Spleen (tissue), 13 donors: ENCODE measurements at places on chromosomes 1 and 21. TPM values are rescaled to one million over a fixed set of nuclear protein-coding genes. Genes with fewer than 3 reads are reported as not detected.

- DNase-seq: no peak
These were observed 29.4 kb upstream of the PIGC start for GRCh38 chr1:172473302-172473701.

DNA sequence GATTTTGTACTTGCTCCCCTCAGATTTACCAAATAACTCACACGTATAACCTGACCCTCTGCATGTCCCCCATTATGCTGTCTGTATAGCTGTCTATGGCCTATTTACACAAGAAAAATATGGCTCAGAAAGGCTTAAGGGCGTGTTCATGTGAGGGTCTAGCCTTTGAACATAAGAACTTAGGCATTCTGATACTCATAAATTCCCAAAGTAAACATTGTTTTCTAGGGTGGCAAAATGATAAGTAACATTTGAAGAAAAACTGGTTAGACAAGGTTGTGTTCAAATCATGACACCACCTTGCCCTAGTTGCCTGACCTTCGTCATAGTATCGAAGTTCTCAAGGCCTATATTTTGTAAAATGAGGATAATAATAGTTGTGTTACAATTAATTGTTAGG lies 394.6 kb downstream of the LRRIQ3 start:
- no peak for DNase-seq

DNA sequence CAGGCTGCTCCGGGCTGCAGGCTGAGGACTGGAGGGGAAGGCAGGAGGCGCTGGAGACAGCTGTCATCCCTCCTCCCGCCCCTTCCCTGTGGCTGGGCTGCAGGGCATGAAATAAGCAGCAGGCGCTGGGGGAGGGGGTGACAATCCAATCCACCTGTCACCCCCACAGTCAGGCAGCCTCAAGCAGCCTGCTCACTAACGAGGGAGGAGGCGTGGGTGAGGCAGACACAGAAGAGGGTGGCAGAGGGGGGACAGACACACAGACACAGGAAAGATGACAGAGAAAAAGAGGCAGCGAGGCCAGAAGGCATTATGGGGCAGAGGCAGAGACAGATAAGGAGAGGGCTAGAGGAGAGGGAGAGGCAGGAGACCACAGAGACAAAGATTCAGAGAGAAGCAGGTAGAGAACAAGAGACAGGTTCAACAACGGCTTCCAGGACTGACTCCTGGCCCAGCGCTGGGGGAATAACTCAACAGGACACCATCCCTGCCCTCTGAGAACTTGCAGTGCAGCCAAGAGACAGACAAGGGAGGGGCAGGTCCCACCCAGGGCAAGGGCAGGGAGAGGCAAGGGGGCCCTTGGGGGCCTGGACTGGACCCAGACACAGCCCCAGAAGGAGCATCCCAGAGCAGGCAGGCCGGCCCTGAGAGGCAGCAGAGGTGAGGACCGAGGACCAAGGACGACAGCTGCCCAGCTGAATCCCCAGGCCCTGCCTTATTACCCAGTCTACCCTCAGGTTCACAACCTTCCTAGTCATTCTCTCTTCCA lies 11.2 kb downstream of the MEF2D start:
- DNase-seq: no peak

- no peak for DNase-seq
These were observed 1.4 kb downstream of the MASP2 start for GRCh38 chr1:11045428-11046269.

DNA sequence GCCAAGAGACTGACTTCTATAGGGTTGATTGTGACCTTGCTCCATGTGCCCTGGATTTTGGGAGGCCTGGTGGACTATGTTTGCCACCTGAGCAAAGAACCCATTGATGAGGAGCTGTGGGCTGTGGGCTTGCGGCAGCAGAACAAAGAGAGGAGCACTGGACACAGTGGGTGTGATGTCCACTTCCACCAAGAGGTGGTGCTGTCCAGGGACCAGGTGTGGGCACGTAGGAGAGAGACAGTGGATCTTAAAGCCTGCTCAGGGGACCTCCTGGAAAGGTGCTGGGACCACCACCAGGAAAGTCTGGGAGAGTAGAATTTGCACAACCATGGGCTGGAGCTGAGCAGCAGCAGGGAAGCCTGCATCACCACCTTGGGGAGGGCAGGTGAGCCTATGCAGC lies 106.7 kb upstream of the ETS2 start:
- DNase-seq: no peak

GRCh38 chr21:36698385-36698980 lies 432 bp upstream of the SIM2 start:
- DNase-seq: no peak

DNA sequence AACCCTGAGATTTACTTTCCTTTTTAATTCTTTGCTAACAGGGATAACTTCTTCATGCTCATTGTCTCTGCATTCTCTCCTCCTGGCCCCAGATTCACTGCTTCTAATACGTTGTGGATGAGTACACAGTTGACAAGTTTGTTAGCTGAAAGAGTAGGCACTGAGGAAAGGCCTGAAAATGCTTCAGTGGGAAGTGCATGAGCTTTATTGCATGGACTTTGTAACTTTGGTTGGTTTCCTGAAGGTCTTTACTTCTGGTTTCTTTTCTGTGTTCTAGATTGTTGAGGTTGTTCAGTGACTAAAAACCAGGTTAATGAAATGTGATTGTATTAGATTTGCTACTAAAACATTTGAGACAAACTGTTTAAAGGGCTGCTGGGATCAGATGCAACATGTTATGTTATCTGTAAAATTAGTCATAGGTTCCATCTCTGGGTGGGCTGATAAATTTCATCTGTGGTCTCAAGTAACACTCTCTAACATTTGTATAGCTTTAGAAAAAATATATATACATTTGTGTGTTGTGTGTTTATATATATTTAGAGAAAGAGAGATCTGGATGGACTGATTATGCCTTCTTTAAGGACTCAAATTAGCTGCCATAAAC lies 19.1 kb downstream of the LRIG2 start:
- no peak for DNase-seq

CYP4X1 gene
- total RNA-seq: 0.46 TPM

CYP4A22 gene
- total RNA-seq: not detected

CA14 gene
- total RNA-seq: not detected

ESRRG gene
- 1.3 TPM for total RNA-seq

SYCP1 gene
- total RNA-seq: not detected

SAMD11 gene
- 7.5 TPM for total RNA-seq

PROK1 gene
- total RNA-seq: 0.61 TPM
